ENCODE measurements at places on chromosomes 12 and 14.

DNA sequence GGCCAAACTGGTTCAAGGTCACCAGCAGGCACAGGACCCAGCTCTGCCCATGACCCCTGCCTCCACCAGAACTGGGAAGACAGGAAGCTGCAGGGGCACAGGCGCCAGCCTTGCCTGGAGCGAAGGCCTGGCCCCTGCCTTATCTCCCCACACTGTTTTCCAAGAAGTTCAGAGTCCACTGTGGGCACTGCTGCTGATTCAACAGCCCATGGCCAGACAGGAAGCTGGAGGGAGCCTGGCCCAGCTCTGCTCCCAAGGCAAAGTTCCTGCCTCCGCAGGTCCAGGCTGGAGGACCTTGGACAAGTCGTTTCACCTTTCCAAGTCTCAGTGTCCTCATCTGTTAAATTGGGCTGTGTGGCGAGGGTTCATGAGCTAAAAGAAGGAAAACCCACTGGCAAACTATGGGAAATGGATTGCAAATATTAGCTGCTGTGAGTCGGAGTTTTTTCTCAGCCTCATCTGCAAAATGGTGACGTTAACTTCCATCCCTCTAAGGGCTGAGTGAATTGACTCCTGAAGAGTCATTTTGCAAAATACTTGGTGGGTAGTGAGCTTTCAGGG is 1.2 kb downstream of the PHETA1 start:
- peak; percentile 75 for DNase-seq

DNA sequence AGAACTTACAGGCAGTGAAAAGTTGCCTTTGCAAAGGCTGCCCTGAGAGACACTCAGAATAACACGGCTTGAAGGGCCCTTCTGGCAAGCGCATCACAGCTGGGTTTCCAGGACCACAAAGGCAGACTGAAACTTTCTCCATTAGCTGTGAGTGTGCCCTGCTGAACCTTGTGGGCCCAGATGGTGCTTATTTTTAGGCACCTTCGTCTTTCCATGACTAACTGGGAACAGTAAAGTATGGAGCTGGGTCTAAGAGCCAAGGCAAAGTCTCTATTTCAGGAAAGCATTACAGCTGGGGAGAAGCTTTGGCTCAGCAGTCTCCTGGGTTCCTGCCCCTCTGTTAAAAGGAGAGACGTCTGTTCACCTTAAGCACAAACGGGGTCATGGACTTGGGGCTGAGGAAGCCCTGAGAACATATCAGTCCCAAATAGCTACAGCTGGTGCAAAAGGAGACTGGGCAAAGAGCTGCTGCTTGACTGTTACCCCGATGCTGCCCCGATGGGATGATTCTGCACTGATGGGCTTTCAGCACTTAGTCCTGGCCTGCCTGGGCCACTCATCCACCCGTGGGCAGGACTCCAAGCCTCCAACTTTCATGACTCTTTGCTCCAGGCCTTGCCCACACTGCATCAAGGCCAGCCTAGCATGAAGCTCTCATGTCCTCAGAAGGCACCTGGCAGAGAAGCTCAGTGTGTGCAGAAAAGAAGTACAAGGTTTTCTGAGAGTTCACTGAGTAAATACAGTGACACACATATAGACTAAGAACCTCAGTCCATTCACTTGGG is 248.3 kb downstream of the PHLDA1 start:
- no peak for DNase-seq

DNA sequence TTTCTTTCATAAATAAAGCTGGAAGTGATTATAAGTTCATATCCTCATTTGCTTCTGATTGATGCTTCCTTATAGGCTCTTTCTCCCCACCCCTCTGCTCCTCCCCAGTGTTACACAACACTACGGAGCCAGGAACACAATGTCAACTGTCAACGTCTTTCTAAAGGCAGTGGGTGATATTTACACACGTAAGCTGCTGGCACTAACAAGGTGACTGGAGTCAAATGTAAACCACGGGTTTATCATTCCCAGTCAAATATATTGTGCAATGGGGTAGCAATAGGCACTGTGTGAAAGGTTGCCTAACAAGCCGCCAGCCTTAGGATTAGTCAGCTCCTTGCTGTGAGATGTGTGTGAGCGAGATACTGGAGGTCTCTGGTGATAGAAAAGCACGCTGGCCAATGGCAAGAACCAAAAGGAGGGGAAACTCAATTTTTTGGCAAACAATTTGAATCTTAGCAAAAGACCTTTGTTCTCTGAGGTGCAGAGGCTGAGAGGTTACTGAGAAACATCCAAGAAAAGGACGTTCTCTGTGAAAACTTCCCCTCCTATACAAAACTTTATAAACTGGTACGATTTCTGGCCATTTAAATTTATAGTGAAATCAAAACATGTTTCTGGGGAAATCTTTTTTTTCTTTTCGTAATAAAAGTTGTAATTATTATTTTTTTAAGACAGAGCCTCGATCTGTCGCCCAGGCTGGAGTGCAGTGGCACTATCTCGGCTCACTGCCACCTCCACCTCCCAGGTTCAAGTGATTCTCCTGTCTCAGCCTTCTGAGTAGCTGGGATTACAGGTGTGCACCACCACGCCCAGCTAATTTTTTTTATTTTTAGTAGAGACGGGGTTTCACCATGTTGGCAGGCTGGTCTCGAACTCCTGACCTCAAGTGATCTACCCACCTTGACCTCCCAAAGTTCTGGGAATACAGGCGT is 22.3 kb upstream of the HECTD1 start:
- DNase-seq: peak; percentile 82

GRCh38 chr14:74616507-74616906 is 4.5 kb upstream of the LTBP2 start:
- DNase-seq: no peak

GRCh38 chr12:14935031-14935430 is 3.3 kb downstream of the ERP27 start:
- DNase-seq: no peak

- no peak for DNase-seq
These were observed 12.0 kb upstream of the STXBP6 start for GRCh38 chr14:25062022-25062321.

DNA sequence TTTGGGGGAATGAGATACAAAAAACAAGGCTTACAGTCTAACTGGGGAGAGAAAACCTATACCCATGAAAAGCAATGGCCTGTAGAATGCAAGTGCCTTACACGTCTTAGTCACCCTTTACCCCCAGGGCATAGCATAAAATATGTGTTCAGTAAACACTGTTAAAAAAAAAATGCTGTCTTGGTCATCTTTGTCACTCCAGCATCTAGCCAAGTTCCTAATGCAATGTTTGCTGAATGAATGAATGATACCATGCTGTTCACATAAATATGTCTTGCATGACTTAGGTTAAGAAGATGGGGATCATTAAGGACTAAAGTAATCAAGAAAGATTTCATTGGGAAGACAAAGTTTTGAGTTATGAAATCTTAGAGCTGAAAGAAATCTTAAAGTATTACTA is 38.5 kb downstream of the PPP2R5E start:
- DNase-seq: no peak

GRCh38 chr12:24507827-24508226 is 441.1 kb downstream of the BCAT1 start:
- no peak for DNase-seq

GRCh38 chr12:2282318-2282717 is 229.5 kb downstream of the CACNA1C start:
- no peak for DNase-seq
